Glomerular endothelial cell (primary cell): ENCODE measurements at places on chromosomes 11 and 22. TPM values are rescaled to one million over a fixed set of nuclear protein-coding genes. Genes with fewer than 3 reads are reported as not detected.

The DAGLA gene
- total RNA-seq = 5.1 and 10.1 TPM in 2 replicates

- DNase-seq = no peak
Measured at GRCh38 chr11:130550984-130551383, 102.5 kb downstream of the ADAMTS15 start.

DNA sequence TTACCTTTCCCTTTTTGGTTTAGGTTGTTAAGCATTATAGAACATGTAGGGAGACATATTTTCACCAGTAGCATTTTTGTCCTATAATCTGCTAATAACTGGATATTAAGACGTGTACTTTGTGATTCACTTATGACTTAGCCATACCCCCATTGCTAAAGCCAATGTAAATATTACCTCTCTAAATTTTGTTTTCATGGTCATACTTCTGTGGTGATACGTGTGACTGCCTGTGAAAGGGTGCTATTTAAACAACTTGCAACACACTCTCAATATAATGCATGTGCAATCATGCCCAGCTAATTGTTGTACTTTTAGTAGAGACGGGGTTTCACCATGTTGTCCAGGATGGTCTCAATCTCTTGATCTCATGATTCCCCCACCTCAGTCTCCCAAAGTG lies 36.2 kb upstream of the PAK1 start:
- no peak for DNase-seq

The APOBEC3B gene
- 0.87 and 4.7 TPM in 2 replicates for total RNA-seq

The KLHDC7B gene
- total RNA-seq = not detected in 2 replicates

- no peak for DNase-seq
Measured at GRCh38 chr11:70066136-70066520, 12.0 kb upstream of the ANO1 start.

The ABCC8 gene
- not detected in 2 replicates for total RNA-seq

- no peak for DNase-seq
Measured at GRCh38 chr11:3204141-3205015, 14.2 kb downstream of the MRGPRG start.

The CSF2RB gene
- total RNA-seq = 3.6 and 19.8 TPM in 2 replicates

The HBD gene
- not detected in 2 replicates for total RNA-seq

- DNase-seq = no peak
Measured at GRCh38 chr11:130475426-130476053, 27.1 kb downstream of the ADAMTS15 start.

DNA sequence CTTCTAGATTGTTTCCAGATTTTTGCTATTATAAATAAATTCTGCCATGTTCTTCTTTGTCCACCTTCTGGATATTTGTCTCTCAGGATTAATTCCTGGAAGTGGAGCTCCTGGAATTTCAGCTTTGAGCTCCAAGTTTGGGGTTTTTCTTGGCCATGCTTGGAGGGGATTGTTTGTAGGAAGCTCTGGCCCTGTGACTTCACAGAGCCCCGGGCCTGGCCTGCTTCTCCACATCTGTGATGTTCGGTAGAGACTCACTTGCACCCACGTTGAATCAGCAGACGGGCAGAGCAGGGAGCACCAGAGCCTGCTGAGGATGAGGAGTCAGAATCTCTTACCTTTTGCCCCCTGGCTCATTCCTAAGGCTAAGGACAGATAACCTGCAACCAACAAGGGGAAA lies 35.7 kb downstream of the LRRC32 start:
- DNase-seq = no peak

GRCh38 chr11:14244926-14245325 lies 114.1 kb downstream of the RRAS2 start:
- DNase-seq = no peak

DNA sequence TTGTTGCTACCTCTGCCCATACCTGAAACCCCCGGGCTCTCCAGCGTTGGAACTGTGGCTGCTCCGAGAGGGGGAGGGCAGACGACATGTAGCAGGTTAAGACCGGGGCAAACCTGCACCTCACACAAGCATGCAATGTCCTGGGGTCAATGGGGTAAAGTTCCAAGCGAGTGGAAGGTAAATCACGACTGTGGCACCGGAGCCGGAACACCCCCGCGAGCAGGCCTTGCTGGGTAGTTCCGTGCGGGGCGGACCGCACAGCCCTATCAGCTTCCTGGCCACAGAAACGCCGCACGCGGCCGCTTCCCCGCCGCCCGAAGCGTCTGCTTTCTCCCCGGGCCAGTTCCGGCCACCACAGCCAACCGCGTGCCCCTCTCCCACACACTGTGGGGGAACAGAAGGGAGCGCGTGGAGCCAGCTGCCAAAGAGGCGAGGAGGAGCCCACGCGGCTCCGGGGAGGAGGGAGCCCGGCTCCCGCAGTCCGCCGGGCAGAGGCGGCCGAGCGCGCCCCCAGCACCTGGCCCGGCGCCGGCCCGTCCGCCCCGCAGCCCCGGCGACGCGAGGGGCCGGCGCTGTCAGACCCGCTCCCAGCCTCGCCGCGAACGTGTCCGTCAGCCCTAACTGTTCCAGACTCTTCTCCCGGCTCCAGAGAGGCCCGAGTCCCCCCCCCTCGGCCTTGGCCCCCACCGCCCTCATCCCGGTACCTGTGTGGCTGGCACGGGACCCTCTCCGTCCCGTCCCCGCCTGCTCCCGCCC lies 1.6 kb downstream of the SPTBN2 start:
- no peak for DNase-seq

The OR52N4 gene
- not detected in 2 replicates for total RNA-seq

GRCh38 chr11:47944632-47945031 lies 35.7 kb upstream of the PTPRJ start:
- DNase-seq = no peak

GRCh38 chr11:108606070-108606469 lies 12.5 kb upstream of the EXPH5 start:
- no peak for DNase-seq

The CARNS1 gene
- 0.10 and 0.18 TPM in 2 replicates for total RNA-seq

DNA sequence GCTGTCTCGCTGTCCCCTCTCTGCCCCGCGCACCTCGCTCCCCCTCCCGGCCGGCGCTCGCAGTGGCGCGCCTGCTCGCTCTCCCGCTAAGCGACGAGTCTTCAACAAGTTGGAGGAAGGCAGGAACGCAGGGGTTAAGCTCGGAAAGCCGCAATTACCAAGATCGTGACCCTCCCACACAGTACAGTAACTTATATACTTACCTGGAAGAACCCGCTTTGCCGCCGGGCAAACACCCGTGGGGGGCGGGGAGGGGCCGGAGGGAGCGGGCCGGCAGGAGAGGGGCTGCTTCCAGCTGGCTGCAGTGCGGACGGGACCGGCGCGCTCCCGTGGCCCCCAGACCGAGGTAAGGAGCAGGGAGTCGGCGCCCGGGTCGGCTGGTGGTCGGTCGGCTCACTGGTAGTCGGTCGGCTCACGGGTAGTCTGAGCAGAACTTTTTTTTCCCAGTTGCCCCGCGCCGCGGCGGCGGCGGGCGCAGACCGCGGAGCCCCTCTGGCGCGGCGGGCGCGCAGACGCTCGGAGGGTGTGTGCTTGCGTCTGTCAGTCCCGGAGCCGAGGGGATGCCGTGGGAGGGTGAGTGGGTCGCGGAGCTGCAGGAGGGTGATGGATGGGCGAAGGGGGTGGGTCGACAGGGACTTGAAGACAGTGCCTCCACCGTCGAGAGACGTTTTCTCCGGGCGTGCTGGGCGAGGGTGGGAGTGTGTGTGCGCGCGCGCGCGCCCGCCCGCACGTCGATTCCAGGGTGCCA lies 101.2 kb upstream of the HSD17B12 start:
- DNase-seq = no peak

GRCh38 chr22:20109411-20110358 lies 6.2 kb upstream of the RANBP1 start:
- no peak for DNase-seq

The PKNOX2 gene
- 0.29 and 0.76 TPM in 2 replicates for total RNA-seq

GRCh38 chr22:36384766-36385481 lies 2.8 kb downstream of the MYH9 start:
- DNase-seq = no peak

DNA sequence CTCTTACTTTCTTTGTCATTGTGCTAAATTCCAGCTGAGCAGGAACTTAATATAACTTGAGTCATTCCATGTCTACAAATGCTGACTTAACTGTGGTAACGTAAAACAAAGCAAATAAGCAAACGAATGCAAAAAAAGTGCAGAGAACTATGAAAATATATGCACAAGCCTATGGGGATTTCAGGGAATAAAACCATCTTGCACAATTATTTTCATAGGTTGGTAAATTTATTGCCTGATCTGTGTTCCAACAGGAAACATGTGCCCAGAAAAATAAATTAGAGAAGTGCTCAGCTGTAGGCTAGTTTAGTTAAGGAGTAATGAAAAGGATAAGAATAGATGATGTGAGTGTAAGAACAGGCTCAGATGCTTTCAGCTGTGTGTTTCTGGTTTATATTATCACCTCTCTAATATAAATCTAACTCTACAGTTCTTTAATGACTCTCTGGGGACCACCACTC lies 1169.3 kb downstream of the LRRC4C start:
- DNase-seq = no peak

The APOL4 gene
- 2.7 and 2.9 TPM in 2 replicates for total RNA-seq

The CD248 gene
- total RNA-seq = 1.1 and 2.1 TPM in 2 replicates

The OR52H1 gene
- total RNA-seq = not detected in 2 replicates

DNA sequence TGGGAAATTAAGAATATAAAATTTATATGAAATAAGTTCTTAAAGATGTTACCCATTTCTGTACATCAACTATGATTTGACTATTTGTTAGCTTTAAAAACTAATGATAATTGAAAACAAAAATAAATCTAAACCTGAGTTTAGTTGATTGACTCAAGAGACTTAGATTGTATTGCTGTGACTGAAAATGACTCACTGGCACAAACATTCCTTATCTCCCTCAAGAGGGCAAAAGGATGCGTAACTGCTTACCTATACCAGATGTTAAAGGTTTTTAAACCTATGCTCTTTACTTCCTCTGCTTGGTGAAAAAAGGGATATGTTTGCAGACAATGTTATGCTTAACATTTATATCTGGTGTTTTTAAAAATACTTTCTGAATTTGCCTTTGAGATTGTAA lies 30.3 kb downstream of the ATM start:
- DNase-seq = no peak

DNA sequence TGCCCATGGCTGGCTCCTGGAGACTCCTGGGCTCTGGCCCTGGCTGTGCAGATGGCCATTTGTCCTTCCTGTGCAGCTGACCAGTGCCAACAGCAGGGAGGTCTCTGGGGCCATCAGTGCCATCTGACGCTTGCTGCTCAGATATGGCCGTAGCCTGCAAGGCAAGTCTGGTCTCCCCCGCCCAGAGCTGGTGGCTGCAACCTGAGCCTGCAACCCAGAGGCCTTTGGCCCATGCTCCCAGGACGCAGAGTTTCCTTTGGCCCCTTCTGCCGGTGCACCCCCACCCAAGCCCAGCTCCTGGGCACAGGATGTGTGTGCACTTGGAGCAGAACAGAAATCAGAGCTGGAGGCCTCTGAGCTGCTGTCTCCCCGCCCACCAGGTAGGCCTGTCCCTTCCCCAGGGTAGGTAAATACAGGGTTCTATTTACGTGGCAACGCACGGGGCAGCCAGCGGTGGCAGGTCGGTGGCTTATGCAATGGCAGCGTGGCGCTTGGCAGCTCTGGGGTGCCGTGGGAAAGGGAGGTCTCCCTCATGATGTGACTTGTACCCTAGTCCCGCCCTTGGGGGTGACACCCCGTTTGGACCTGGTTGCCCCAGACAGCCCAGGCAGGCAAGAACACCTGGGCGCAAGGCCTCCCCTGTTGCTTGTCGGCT lies 21.0 kb upstream of the MYEOV start:
- no peak for DNase-seq

DNA sequence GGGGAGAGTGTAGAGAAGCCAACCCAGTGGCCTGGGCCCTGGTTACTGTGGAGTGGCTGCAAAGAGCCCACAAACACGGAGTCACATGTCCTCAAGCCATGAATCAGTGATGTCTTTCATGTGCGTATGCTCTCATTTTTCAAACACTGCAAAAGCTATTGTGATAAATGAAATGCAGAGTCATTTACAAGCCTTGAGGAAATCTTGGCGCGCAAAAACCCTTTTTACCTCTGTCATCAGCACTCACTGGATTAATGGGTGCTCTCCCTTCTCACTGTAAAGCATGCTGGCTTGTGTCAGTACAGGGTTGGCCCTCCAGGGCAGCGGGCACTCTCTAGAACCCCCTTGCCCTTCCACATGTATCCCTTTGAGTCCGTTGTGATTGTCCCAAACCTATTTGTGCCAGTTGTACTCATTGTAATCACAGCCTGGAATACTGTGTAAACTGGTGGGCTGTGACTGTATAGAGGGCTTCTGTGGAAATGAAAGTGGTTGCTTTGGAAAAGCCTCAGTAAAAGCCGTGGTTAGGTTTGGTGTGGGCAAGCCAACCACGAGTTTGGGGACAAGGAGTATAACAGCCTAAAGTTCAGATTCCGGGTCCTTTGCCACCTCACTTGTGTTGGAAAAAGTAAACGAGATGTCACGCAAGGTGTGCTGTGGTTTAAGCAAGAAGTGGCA lies 10.4 kb downstream of the GNAZ start:
- DNase-seq = no peak

The MS4A6E gene
- not detected in 2 replicates for total RNA-seq

DNA sequence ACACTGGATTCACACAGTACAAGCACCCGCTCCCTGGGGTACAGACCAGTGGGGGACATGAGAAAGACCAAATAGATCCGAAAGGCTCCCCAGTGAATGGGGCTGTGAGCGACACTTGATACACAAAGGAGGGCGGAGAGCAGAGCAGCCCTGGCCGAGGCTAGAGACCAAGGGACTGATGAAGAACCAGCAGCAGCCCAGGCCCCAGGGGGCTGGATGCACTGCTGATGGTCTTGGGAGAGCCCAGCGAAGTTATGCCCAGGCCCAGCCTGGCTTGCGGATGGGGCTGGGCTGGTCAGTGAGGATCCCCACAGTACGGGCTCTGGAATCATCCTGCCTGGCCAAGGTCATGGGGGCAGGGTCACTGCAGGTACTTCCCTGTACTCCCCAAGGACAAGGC lies 23.2 kb downstream of the ARHGAP1 start:
- DNase-seq = no peak

GRCh38 chr11:122744357-122744756 lies 88.8 kb downstream of the UBASH3B start:
- no peak for DNase-seq

The MUC6 gene
- not detected in 2 replicates for total RNA-seq

DNA sequence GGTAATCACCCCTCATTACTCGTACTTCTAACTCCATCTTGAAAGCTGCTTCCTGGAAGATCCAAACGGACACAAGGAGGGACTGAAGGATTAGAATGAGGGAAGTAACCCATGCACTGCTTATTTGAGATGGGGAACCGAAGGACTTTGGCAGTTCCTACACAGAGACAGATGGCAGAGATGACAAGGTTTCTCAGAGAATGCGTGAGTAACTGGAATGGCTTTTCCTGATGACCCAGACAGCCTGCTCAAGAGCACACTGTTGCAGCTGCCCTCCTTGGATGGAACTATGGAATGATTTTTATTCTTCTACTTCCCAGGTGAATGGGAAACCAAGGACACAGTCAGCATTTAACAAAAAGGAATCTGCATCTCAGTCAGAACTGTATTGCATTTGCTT lies 7.3 kb downstream of the KCNJ11 start:
- no peak for DNase-seq

GRCh38 chr11:76878014-76878413 lies 17.3 kb downstream of the ACER3 start:
- no peak for DNase-seq

GRCh38 chr11:96095884-96096303 lies 172.0 kb upstream of the MTMR2 start:
- no peak for DNase-seq

The OR52R1 gene
- not detected in 2 replicates for total RNA-seq
